Small intestine (tissue), 16 donors: ENCODE measurements at places on chromosomes 3 and 15. TPM values are rescaled to one million over a fixed set of nuclear protein-coding genes. Genes with fewer than 3 reads are reported as not detected.

DNA sequence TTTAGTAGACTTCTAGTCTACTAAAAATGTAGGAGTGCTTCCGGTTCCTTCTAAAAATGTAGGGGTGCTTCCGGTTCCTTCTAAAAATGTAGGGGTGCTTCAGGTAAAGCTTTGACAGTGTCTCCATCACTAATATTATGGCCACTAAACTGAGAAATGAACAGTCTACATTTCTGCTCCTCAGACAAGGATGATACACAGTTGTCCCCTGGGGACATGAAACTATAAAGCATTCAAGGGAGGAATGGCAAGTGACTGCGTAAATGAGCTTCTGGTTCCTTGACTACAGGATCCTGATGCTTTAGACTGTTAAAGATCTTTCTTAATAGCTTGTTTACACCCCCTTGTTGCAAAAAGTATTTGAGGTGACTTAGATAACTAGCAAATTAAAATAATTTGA lies 53.9 kb upstream of the SLC9A9 start:
- H3K36me3 ChIP-seq: no peaks in the 10 kb centered on the region
- H3K27me3 ChIP-seq: no peaks in the 10 kb centered on the region
- no peak overlapping the region for H3K4me3 ChIP-seq
- H3K4me1 ChIP-seq: no peaks in the 10 kb centered on the region
- DNase-seq: no peak
- H3K27ac ChIP-seq: no peak overlapping the region

- no peaks in the 10 kb centered on the region for H3K36me3 ChIP-seq
- H3K4me3 ChIP-seq: no peak overlapping the region
- no peak for DNase-seq
- no peaks in the 10 kb centered on the region for H3K4me1 ChIP-seq
These were observed 260.0 kb upstream of the LYSMD4 start for GRCh38 chr15:99993262-99993661.

KBTBD12 gene
- polyA plus RNA-seq: 0.30 TPM

DNA sequence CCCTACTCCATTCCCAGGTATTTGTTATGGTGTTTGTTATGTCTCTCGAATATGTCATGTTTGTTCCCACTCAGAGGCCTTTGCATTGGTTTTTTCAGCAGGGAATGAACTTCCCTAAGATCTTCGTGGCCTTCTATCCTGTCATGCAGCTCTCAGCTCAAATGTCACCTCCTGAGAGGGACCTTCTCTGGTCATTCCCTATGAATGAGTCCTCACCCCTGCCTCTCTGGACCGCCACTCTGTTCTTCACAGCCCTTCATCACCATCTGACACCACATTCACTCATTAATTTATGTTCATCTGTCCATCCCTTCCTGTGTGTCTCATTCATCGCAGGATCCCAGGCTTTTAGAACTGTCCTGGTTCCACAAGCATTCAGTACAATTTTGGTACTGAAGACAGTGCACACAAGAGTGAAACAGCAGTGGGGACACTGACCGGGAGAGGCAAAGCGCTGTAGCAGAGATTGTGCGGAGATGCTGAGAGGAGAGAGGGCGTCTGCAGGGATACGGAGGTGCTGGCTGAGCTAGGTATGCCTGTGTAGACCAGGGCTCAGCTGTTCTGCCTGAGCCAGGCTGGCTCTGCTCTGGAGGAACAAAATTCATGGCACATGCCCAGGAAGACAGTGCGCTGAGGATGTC lies 132.3 kb downstream of the CHCHD6 start:
- H3K4me1 ChIP-seq: no peaks in the 10 kb centered on the region
- no peak overlapping the region for H3K4me3 ChIP-seq
- H3K36me3 ChIP-seq: no peaks in the 10 kb centered on the region
- no peak for DNase-seq

DNA sequence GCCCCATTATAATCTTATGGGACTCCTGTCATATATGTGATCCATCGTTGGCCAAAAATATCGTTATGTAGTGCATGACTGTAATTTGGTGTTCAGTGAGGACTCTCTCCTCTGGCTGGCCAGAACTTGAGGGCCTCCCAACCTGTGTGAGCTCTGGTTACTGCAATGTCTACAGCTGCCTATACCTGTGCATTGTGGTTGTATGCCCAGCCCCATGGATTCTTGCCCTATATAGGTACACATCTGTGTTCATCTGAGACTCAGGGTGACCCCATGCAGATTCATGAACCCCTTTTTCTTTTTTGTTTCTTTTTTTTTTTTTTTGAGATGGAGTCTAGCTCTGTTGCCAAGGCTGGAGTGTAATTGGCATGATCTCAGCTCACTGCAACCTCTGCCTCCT lies 32.6 kb upstream of the KLF13 start:
- no peak overlapping the region for H3K4me3 ChIP-seq
- H3K27ac ChIP-seq: no peak overlapping the region
- no peaks in the 10 kb centered on the region for H3K4me1 ChIP-seq
- no peaks in the 10 kb centered on the region for H3K36me3 ChIP-seq
